ENCODE measurements at places on chromosomes 3 and 15.

- DNase-seq: no peak
These were observed 124.3 kb upstream of the UMPS start for GRCh38 chr3:124605781-124606579.

- no peak for DNase-seq
These were observed 636.2 kb downstream of the NAALADL2 start for GRCh38 chr3:175495331-175495730.

- no peak for DNase-seq
These were observed 41.1 kb downstream of the LHFPL4 start for GRCh38 chr3:9512456-9513045.

GRCh38 chr3:189688262-189688661 is 57.1 kb downstream of the TP63 start:
- no peak for DNase-seq

DNA sequence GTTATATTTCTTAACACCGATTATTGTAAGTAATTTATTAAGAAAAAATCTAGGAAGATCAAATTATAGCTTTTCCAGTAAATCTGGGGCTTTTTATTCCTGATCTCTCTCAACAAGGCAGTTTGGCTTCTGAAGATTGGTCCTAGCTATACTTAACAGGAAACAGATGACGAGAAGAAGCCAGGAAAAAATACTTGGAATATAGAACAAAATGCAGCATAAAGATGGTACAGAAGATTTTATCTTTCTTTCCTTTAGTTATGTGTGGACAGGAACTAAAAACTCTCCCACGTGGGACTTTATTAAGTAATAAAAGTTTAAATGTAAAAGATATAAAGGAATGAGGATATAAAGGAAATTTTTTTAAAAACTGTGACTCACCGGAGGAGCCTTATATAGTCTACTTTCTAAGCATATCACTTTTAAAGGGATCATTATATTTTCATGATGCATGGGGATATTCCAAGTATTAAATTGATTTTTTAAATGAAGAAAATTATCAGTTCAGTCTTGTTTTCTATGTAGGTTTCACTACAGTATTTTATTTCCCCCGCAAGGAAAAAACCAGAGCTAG is 8.2 kb downstream of the B3GNT5 start:
- DNase-seq: no peak

GRCh38 chr3:129947538-129948240 is 26.8 kb upstream of the TRH start:
- no peak for DNase-seq
